ENCODE measurements at places on chromosomes 4 and X.

DNA sequence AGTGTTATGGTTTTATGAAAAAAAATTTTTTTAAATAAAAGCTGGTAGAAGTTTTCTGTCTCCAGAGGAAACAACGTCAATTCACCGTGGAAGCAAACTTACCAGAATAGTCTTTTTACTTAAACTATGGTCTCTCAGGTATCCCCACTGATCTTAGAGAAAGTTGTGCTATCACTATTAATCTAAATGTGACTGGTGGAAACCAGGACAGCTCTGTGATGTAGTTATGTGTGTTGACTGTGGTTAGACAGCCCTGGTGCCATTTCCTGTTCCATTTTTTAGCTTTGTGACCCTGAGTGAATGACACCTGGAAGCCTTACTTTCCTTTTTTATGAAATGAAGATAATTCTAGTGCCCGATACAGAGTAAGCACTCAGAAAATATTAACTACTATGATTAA lies 111.8 kb upstream of the HUWE1 start:
- no peak for DNase-seq

DNA sequence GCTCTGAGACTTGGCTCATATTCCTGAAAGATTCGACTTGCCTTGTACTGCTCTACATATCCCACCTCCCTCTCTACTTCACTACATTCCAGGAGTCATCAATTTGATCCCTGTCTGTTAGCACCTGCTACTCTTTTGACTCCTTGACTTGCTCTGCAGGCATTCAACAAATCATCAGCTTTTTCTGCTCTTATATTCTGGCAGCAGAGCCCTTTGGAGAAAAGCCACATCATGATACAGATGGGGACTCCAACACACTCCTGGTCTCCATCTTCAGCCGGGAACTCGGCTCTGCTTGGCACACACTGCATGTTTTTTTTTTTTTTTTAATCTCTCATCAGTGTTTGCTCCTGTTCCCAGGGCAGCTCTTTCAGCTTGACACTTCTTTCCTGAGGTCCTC lies 293.2 kb upstream of the LCORL start:
- DNase-seq, result no peak

DNA sequence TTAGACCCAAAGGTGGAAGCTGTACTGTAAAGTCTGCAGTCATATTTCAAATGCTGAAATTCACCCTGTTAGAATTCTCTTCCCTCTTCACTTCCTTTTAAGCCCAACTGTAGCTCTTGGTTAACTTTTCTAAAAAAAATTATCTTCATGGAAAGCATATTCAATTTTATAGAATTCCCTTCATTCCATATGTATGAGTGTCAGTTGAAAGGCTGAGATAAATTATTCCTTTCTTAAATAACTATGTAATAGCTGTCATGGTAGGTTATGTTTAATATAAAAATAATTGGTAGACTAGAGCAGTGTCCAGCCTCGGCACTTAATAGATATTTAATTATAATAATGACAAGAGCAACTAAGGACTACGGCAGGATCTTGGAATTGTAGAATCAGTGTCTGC lies 16.8 kb upstream of the ARSH start:
- no peak for DNase-seq

- DNase-seq, result no peak
These were observed 132.9 kb downstream of the STIM2 start for GRCh38 chr4:26993539-26993938.

DNA sequence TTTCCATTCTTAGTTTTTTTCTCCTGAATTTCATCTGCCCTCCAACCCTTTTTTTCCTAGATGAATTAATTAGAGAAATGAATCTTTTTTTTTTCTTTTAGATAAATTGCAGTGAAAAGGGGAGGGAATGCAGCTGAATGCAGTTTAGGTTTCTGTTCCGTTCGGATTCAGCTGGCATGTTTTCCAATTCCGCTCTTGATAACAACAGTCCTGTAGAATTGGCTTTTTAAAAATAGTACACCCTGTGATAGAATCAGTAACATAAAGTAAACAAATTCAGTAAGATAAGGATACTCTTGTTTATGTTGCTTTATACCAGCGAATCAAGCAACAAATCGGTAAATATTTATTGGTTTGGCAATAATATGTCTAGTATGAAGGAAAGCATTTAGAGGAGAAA lies 103.5 kb downstream of the UNC5C start:
- DNase-seq, result no peak

GRCh38 chr4:121582296-121582695 lies 114.5 kb downstream of the ANXA5 start:
- DNase-seq, result no peak

GRCh38 chrX:107659768-107660167 lies 31.5 kb downstream of the PRPS1 start:
- DNase-seq, result peak; percentile 21

- DNase-seq, result no peak
These were observed 169.2 kb downstream of the TMA16 start for GRCh38 chr4:163663454-163664225.

GRCh38 chrX:18981124-18981807 lies 2.6 kb downstream of the PHKA2 start:
- DNase-seq, result no peak

DNA sequence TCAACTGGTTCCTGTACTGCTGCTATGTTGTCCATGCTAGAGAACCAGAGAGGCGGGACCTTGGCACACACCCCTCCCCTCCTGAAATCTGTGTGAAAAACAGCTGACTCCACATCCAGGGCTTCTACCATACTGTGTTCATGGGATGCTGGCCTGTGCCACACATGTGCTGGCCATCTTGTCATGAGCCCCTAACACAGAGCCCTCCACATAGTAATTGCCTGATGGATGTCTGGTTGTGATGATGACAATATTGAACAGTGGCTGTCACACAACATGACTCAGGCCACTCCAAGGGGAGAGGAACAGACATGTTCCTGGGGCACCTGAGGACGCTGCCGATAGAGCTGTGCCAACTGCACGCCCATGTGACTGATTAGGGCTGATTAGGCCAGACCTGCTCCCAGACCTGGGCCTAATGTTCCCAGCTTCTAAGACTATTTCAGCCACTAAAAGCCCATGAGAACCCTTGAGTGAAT lies 13.1 kb downstream of the SLC25A5 start:
- no peak for DNase-seq

- DNase-seq, result no peak
These were observed 14.7 kb upstream of the PDE6B start for GRCh38 chr4:610411-611261.

Data from NCI-H1436 (cell line).